ENCODE measurements at places on chromosomes 12 and 14.
A peak's percentile ranks its signal among the peaks of the same experiment; 100 is the strongest.

DNA sequence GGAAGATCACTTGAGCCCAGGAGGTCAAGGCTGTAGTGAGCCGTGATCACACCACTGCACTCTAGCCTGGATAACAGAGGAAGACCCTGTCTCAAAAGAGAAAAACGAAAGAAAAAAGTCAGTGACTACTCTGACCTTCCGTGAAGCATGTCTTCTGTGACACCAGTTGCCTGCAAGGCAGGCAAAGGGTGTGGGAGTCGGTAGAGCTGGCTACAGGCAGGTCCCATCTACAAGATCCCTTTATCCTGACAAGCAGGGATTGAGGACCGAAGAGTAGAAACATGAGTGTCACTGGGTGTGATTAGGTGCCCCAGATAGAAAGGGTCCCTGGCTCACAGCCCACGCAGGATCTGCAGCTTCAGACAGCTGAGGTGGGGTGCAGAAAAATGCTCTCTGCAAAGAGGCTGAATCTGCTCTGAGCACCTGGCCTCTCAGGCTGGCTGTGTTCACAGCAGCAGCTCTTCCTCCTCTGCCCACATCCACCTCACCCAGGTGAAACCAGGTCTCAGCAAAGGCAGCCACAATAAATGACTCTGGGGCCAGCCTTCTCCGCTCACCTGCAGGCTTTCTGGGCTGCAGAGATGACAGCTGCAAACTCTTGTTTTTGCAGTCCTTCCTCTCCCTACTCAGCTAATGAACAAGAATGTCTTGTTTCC is 28.6 kb upstream of the HSP90B1 start:
- DNase-seq = peak; percentile 15

- DNase-seq = no peak
Observed at GRCh38 chr14:93082576-93083001, 33.1 kb downstream of the ITPK1 start.

DNA sequence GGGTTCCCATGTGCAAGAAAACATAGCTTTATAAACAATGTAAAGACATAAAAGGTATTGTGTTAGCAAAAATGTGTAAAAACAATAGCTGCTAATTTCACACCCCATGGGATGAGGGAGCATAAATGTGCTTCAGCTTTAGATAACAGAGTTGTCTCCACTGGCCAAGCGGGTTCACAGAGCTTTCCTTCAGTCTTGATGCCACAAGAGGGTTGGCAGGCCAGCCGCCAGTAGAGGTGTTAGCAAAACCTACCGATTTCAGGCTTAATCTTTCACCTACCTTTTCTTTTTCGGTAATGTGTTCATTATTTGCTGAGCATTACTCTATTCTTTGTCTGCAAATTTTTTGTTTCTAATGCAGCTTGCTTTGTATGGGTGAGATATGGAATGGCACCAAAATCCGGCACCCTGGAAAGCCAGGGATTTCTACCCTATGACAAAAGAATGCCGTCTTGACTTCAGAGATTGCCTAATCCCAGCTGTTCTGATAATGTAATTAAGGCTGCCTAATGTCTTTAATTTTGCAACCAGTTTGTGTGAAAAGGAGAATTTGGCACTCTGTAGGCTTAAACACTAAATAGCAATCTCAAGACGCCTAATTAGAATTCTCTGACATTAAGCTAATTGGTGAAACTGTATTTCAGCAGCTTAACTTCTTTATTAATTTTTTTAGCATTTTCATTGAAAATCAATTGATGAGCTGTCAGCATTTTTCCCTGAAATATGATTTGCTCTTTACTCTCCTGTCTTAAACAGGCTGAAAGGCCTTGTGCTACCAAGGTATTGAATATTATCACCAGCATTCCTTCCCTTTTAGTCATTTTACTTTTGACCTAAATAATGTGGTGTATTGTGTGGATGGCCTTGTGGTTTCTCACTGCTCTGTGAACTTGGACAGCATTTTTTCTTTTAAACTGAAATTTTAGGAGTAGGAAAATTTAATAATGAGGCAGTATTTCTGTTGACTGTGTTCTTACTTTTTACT is 60.7 kb downstream of the POLR3B start:
- no peak for DNase-seq

- no peak for DNase-seq
Observed at GRCh38 chr12:56040151-56040550, 1.6 kb upstream of the RPS26 start.

- DNase-seq = no peak
Observed at GRCh38 chr12:47910486-47910885, 5.7 kb upstream of the VDR start.

- DNase-seq = no peak
Observed at GRCh38 chr14:52464175-52464574, 88.1 kb downstream of the TXNDC16 start.

DNA sequence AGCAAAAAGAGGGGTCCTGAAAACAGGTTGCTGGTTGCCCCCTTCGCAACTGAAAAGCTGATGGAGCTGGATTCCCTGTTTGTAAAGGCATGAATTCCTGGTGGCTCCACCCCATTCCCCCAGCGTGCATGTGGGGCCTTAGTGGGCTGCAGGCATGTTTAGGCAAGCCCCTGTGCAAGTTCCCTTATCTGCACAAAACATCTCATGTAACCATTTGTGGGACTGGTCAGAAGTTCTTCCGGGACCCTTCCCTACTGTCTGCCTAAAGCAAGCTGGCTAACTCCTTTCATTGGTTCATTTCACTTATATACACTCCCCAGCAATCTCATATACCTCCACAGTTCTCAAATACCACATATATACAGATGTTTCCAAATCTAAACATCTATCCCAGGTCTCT is 24.0 kb upstream of the HIGD1C start:
- DNase-seq = no peak

DNA sequence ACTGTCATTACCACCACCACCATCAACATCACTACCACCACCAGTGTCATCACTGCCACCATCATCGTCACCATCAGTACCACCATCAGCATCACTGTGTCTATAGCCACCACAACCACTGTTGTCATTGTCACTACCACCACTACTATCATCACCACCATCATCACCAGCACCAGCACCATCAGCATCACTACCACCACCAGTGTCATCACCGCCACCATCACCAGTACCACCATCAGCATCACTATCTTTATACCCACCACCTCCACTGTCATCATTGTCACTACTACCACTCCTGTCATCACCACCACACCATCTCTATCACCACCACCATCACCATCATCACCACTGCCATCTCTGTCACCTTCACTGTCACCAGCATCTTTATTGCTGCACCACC is 60.6 kb downstream of the BEGAIN start:
- no peak for DNase-seq

- DNase-seq = no peak
Observed at GRCh38 chr12:123966596-123966995, 6.0 kb downstream of the CCDC92 start.

DNA sequence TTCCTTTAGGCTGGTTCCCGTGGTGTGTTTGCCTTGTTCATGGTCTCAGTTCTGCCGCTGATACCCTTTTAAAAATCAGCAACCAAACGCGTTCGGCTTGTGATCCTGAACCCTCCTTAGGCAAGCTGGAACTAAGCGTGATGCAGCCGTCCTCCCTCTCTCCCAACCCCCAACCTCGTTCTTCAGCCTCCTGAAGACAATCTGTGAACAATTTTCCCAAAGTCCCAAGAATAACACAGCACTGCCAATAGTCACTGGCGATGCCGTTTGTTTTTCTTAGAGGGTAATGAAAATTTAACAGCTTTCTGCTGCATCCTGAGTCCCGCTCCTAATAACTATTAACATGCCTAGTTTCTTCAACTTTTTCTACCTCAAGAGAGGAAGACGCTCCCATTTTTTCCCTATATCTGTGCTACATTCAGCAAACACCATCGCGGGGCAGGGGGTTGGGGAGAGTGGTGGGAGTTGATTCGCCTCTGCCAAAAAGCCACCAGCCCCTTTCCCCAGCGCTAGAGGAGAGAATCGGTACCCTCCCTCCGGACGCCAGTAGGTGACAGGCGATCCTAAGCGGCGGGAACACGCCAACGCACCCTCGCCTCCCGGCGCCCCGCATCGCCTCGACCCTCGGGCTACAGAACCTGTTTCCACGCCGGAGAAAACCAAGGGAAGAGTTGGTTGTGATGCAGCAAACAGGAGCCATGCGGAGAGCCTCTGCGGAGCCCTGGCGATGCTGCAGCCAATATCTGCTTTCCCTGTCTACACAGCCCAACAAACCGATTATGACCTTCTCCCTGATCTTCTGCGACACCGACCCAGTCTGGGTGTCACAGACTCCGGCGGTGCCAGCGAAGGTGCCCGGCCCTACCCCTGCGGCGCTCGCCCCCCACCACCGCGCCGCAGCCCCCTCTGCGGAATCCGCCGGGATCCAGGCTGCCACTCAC is 752 bp downstream of the PRICKLE1 start:
- no peak for DNase-seq

- DNase-seq = no peak
Observed at GRCh38 chr12:1839956-1840951, 19.9 kb downstream of the LRTM2 start.

DNA sequence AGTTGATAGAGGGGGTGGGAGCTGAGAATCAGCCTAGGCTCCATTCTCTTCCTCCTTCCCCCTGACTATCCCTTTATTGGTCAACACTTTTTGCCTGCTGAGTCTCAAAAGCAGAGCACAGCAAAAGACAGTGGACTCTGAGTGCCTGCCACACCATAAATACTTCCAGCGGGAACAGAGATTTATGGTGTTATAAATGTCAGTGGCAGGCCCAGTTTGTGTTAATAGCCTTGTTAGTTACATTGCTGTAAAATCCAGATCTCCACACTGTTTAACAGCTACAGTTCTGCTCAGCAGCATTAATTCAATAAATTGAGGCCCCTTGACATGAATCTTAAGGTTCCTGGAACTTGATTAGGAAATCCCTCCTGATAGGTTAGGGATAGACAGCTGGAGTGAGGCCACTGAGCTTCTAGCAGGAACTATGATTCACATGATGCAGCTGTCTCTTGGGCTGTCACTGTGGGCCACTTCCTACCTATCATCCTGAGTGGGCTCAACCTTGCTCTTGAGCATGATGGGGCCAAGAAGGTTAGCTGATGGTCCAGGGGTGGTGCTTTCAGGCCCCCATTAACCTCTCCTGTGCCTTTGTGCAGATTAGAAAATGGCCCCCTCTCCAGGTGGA is 295.2 kb upstream of the SRRM4 start:
- DNase-seq = no peak

DNA sequence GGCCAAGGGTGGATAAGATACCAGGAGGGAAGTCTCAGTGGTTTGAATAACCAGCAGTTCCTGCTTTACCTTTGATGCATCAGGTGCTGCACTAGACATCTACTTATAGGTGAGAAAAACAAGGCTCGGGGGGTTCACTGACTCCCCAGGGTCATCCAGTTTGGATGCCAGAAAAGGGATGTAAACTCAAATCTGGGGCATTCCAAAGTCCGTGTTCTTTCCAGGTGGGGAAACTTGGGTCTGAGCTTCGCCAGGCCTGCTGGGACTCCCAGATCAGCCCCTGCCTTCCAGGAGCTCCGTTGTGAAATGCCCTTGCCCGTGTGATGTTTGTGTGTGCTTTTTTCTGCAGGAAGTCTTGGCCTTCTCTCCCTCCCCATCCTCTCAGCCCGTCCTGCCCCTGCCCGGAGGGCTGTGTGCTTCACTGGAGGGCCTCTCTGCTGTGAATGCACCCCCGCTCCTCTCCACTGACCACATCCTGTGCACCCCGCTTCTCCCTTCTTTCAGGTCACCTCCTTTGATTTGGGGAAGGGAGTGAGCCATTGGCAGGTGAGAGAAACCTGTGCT is 42.1 kb downstream of the TSPAN9 start:
- no peak for DNase-seq

DNA sequence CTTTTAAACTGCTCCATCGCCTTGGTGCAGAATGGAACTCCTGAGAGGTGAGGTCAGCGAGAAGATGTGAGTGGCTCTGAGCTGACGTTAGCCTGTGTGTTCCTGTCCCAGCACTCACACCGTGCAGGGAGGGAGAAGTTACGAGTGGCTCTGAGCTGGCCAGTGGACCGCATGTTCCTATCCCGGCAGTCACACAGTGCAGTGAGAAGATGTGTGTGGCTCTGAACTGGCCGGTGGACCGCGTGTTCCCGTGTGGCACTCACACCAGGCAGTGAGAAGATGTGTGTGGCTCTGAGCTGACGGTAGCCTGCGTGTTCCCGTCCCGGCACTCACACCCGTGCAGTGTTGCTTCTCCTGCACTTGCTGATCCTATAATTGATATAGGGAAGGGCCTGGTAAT is 59.9 kb downstream of the VCPKMT start:
- no peak for DNase-seq

DNA sequence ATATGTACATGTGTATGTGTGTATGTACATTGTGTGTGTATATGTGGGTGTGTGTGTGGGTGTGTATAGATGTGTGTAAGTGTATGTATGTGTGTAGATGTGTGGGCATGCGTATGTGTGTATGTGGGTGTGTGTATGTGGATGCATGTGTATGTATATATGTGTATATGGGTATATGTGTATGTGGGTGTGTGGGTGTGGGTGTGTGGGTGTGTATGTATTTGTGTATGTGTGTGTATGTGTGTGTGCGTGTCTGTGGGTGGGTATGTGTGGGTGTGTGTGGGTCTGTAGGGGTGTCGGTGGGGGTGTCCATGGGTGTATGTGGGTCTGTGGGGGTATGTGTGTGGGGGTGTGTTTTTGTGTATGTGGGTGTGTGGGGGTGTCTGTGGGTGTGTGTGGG is 101.6 kb downstream of the PIWIL1 start:
- DNase-seq = no peak

GRCh38 chr14:98138666-98139065 is 1133.3 kb downstream of the BCL11B start:
- DNase-seq = peak; percentile 49

GRCh38 chr12:5059358-5059757 is 15.7 kb downstream of the KCNA5 start:
- no peak for DNase-seq

DNA sequence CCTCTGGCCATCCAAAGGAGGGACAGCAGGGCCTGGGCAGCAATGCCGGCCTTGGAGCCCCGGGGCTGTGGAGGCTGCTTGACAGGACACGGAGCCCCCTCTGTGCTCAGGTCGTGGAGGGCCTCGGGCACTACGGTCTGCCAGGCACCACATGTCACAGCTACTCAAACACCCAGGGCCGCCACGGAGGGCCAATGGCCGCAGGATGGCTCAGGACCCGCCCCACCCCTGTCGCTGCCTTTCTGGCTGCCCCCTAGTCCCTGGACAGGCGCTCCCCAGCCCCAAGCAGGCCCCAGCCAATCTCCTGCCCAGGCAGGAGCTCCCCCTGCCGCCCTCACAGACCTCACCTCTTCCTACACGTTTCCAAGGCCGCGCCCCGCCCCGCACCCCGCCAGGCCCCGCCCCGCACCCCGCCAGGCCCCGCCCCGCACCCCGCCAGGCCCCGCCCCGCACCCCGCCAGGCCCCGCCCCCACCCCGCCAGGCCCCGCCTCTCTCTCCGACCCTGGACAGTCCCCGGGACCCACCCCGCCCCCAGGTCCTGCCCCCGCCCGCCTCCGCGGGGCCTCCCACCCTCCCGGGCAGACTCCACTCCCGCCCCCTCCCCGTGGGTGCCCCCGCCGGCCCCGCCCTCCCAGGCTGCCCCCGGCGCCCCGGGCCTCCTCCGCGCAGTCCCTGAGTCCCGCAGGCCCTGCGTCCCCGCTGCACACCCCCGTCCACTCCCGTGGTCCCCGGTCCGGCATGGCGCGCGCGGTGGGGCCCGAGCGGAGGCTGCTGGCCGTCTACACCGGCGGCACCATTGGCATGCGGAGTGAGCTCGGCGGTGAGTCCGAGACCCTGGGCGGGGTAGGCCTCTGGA is at the start of gene ASPG:
TSS of gene ASPG (plus strand) at position 669 of the 857 bp plus-strand sequence. CDS start at position 740, 71 bp downstream.
- DNase-seq = no peak
